ENCODE measurements at places on chromosomes 6 and 20.

- DNase-seq, result no peak
Observed at GRCh38 chr20:24357177-24357576, 112.3 kb upstream of the SYNDIG1 start.

GRCh38 chr20:199996-200395 is 10.5 kb upstream of the DEFB128 start:
- DNase-seq, result peak; percentile 95

DNA sequence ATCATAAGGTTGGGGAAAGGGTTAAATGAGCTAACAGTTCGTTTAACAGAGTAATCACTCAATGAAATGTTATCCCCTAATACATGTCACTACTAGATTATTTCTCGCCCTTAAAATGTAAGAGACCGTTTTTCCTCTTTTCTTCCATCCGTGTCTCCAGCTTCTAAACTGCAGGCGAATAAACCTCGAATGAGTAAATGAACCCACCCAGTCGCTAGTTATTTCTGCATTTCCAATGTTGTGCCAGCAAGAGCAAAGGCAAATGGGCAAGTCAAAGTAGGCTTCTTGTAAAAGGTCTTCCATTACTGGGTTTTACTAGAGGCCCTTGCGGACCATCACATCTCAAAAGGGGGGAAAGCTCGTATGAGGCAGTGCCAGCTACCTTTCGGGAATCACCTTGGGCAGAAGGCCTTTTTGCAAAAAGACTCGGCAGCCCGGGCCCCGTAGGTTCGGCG is 400 bp upstream of the SMAP1 start:
- no peak for DNase-seq

GRCh38 chr20:35661908-35662307 is 2.8 kb downstream of the CPNE1 start:
- no peak for DNase-seq

DNA sequence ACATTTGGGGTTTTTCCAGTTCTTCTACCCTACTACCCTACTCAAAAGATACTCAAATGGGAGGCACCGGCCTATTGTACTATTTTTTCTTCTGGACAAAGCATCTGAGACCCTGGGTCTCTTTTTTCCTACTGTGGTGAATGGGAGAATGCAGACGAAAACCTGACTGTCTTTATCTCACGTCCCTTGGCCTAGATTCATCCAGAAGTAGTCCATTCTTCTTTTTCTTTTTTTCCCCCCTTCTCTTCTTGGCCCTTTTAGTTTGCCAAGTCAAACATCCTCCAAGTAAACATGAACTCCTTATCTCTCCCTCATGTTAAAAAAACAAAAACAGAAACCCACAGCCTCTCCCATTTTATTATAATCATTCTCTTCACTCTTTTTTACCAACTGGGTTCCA is 8.7 kb upstream of the ILRUN start:
- DNase-seq, result no peak

Measured in M059J (cell line).